Femur (tissue), 1 donor: ENCODE measurements at places on chromosomes 1 and 21.

GRCh38 chr1:121408354-121408753 lies 223.6 kb downstream of the SRGAP2C start:
- DNase-seq = no peak

- DNase-seq = no peak
Observed at GRCh38 chr1:221246628-221247415, 367.6 kb downstream of the HLX start.

GRCh38 chr1:182397653-182398393 lies 2.6 kb downstream of the TEDDM1 start:
- no peak for DNase-seq

- DNase-seq = peak; percentile 74
Observed at GRCh38 chr1:151058692-151059091, 730 bp downstream of the CDC42SE1 start.

DNA sequence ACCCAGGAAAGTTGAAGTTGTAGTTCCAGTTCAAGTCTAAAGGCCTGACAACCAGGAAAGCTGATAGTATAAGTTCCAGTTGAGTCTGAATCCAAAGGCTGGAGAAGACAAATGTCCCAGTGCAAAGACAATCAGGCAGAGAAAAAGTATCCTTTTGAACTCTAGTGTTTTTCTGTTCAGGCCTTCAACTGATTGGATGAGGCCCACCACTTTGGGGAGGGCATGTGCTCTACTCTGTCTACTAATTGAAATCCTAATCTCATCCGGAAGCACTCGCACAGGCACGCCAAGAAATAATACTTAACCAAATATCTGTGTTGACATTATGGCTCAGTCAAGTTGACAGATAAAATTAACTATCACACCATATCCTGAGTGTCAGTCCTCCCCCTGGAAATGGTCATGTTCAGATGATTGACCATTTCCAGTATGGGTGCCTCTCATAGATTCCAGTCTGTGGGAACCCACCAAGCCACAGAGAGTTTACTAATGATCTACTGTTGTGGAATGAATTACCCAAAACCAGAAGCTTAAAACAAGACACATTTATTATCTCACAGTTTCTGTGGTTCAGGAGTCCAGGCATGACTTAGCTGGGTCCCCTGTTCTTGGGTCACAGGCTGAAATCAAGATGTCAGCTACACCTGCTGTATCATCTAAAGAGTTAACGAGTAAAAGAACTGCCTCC lies 296.3 kb upstream of the ZP4 start:
- DNase-seq = no peak

- no peak for DNase-seq
Observed at GRCh38 chr1:182599339-182599738, 4.8 kb downstream of the RGS16 start.

DNA sequence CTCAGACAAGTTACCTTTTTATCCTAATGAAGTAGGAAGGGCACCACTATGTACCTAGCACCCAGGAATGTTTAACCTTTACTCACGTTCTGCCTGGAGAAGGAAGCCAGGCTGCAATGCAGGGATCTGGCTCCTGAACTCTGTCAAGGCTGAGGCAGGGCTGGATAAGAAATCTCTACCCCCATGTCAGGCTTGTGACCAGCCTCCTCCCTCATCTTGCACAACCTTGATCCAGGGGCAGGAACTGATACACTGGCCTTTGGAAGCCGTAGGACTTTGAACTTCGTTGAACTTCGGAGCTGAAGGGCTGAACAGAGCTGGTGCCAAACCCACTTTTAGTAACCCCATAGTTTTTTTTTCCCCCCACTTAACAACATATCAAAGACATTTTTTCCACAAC lies 8.0 kb upstream of the AKR1A1 start:
- no peak for DNase-seq

- no peak for DNase-seq
Observed at GRCh38 chr1:110617116-110617515, 11.0 kb upstream of the KCNA2 start.

DNA sequence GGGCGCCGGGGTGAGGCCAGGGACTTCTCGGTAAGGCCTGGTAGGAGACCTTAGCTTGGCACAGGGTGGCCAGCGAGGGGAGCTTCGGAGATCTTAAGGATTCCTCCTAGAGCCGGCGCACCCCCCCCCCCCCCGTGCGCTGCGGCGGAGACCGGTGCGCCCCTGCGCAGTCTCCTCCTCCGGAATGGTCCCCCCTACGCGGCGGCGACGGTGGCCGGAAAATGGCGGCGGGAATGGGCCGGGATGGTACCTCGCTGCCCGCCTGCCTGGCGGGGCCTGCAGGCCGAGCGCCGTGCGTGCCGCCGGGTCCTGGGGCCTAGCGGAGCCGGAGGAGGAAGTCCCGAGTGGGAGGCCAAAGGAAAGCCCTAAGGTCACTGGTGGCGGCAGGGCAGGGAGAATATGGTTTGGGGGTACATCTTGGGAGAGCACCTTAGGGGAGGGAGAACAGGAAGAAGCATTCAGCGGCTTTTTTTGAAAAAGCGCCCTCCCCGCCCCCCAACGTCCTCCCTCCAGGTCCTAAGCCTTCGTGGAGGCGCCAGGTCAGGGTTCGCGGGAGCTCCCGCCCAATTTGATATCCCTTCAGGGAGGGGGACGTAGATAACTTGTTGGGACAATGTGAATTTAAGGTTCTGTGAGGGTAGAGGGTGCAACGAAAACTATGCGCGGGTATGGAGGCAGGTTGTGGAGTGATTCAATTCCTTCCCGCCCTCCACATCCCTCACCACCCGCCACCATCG lies 429 bp downstream of the SRRM1 start:
- DNase-seq = no peak

DNA sequence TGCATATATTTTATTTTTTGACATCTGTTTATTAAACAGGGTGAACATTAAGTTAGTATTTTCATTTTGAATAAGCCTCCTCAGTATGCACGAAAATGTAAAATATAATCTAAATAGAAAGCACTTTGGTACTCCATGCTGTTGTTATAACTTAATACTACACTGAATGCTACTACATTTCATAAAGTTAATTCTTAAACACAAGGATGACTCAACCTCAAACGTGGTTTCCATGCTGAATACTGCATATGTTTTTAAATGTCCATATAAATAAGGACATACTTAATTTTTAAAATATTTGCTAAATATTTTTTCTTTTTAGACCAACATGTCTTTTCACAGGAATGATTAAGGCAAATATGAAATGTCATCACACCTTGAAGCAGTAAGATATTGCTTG lies 83.9 kb downstream of the USP24 start:
- DNase-seq = no peak

DNA sequence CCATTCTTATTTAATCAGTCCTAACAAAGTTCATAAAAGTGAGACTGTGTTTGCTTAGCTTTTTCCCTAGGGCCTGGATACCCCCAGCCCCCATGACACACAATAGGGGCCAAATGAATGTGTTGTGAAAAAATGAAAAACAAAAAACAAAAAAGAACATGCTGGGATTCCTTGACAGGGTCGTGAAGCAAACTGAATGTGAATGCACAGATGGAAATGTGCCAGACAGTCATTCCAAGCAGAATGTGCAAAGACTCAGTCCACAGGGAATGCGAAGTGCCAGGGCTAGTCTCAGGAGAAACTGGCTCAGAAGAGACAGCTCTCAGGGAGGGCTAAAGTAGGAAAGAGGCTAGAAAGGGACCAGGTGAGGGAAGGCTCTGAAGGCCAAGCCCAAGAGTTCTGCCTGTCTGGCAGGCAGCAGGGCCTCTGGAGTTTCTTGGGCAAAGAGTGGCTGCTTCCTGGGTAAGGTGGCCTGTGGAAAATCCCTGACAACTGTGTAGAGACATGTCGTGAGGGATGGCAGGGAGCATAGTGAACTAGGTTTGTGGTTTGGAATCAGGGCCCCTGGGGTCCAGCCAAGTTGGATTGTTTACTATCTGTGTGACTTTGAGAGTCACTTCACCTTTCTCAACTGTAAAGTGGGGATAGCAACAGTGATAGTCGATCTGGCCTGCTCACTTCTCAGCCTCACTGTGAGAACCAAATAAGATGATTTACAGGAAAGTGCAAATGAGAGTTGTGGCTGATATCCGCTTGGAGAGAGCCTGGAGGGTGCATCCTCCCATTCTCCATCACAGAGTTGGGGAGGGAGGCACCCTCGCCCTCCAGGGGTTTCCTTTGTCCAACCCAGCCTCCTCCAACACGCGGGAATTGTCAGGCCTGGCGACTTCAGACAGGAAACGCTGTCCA lies 1.2 kb upstream of the ADAM15 start:
- DNase-seq = no peak

GRCh38 chr1:94323311-94324177 lies 86.2 kb upstream of the ARHGAP29 start:
- no peak for DNase-seq

- DNase-seq = no peak
Observed at GRCh38 chr1:94125551-94126514, 4.9 kb upstream of the ABCA4 start.

- DNase-seq = no peak
Observed at GRCh38 chr1:206833801-206834200, 31.6 kb upstream of the IL20 start.
